ENCODE measurements at places on chromosomes 5 and 9.
A peak's percentile ranks its signal among the peaks of the same experiment; 100 is the strongest.

GRCh38 chr9:74804018-74804385, 83.7 kb downstream of the TRPM6 start:
- DNase-seq = no peak

- no peak for DNase-seq
Observed at GRCh38 chr5:74587300-74587699, 53.2 kb downstream of the ENC1 start.

GRCh38 chr5:157744051-157745011, 819 bp downstream of the LSM11 start:
- no peak for DNase-seq

DNA sequence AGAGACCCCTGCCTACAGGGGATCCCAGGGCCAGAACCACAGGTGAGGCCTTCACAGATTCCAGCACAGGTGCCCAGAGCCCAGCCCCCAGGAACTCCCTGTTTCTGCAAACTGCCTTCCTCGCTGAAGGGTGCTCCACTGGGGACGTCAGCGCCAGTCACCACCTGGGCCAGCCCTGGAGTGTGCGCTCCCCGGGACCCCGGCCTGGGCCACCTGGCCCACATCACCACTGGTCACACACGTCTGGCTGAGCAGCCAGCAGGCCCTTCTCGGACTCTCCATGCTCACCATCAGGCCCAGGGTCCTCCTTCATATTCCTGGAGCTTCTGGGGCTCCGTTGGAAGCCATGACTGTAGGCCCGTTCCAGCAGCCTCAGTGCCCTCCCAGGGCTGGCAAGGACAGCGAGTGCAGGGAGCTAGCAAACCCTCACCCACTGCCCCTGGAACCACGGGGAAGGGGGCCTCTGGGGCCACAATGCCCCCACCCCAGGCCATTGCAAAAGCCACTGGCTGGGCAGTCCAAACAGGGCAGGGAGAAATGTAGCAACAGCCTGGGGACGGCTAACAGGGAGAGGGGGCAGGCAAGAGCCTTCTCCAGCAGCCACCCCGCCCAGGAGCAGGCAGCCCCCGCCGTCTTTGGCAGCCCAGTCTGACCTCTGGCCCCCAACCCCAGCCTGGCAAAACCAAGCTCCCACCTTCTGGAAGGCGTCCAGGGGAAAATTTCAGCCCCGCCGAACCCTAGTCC, 1.3 kb downstream of the AGPAT2 start:
- no peak for DNase-seq

- DNase-seq = no peak
Observed at GRCh38 chr5:123949807-123950340, 437.9 kb downstream of the CSNK1G3 start.

GRCh38 chr5:142688281-142688989, 2.5 kb upstream of the FGF1 start:
- no peak for DNase-seq

DNA sequence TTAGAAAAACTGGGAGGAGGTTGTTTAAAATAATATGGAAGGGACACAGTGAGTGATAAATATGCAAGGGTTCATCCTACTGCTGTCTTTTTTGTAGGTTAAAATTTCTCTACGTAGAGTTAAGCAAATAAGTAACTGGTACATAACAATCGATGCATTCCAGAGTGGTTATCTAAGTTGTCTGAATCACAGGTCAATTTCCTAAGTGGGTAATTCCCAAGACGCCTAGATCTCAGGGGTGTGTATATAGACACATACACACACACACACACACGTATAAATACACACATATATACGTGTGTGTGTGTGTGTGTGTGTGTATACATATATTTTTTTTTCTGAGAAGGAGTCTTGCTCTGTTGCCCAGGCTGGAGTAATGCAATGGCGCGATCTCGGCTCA, 22.3 kb downstream of the CAAP1 start:
- DNase-seq = no peak

DNA sequence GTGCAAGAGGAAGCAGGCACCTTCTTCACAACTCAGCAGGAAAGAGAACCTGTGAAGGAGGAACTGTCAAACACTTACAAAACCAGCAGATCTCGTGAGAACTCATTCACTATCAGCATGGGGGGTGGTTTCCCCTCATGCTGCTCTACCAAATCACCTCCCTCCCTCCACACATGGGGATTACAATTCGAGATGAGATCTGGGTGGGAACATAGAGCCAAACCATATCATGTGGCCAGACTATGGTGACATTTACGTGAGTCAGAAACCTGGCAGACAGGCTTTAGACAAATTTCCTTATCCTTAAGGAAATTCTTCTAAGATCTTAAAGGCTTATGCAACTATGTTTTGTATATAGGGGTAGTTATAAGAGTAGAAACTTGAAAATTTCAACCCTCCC, 8.7 kb upstream of the AOPEP start:
- DNase-seq = no peak

- peak; percentile 14 for DNase-seq
Observed at GRCh38 chr5:72817076-72817481, 618 bp downstream of the TNPO1 start.

DNA sequence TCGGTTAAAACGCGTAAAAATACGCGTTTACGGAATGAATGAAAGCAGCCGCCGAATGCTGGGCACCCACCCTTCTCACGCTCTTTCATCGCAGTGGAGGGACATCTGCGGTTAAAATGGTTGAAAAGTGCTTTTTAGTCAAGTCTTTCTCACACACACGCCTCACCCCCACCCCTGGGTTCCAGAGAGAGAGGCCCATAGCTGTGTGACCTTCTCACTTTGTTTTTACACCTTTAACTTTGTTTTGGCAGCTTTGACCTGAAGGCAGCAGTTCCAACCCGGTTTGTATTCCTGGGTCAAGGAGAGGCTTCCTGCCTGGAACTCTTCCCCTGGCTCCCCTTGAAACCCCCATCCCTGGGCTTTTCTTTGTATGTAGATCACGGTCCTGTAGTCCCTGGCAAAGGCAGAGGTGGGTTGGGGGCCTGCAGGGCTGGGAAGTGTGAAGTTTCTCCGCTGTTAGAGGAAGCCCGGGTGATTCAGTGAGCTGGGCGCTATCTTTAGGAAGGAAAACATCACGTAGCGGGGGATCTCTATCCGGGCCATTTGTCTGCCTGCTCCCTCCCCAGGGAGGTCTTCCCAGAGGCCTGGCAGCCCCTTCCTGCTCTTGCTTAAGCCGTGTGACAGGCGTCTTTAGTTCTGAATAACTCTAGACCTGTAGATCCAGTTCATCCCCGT, 29.6 kb downstream of the SPRY4 start:
- DNase-seq = no peak

- no peak for DNase-seq
Observed at GRCh38 chr5:68172314-68172713, 43.2 kb upstream of the PIK3R1 start.

DNA sequence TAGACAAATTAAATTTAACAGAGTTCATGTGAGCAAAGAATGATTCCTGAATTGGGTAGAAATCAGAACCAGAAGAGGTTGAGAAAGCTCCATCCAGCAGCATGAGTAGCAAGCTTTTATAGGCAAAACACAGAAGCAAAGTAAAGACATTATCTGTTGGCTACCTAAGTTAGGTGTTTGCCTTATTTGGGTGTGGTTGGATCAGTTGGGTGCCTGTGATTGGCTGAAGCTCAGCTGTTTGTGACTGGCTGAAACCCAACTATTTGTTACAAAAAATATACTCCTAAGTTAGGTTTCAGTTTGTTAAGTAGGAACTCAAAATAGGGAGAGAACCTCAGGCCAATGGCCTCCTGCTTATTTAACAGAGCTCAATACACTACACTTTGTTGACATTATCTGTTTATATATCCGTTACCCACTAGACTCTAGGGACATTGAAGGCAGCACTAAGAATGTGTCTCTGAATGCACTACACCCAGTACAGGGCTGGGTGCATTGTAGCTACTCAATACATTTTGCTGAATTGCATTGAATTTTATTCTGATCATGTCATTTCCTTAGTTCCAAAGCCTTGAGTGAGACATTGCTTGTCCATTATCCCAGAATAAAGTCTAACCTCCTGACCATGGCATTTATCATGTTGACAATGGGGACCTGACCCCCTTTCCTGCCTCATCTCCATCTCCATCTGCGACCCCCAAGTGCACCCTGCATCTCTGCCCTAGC, 98.7 kb downstream of the CCDC192 start:
- DNase-seq = no peak

- DNase-seq = no peak
Observed at GRCh38 chr5:130529511-130530485, 625.5 kb downstream of the CHSY3 start.

- no peak for DNase-seq
Observed at GRCh38 chr5:98936948-98937715, 8.3 kb upstream of the CHD1 start.

DNA sequence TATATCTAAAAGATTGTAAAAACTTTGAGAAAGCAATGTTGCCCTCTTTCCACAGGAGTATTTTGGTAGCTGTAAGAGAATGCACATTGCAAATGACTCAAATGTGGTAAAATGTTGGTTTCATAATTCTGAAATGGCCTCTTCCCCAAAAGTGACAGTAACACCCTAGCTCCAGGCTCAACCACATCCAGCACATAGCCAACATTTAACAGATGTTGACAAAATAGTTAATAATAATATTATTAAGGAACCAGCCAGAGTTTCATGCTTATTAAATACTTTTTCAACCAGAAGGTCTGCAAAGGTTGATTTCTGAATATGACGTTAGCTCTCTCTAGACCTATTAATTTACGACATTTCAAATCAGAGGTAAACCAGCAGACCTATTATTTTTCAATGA, 1.3 kb downstream of the ANXA1 start:
- DNase-seq = no peak

GRCh38 chr5:56496581-56497063, 263.5 kb upstream of the ANKRD55 start:
- DNase-seq = no peak

DNA sequence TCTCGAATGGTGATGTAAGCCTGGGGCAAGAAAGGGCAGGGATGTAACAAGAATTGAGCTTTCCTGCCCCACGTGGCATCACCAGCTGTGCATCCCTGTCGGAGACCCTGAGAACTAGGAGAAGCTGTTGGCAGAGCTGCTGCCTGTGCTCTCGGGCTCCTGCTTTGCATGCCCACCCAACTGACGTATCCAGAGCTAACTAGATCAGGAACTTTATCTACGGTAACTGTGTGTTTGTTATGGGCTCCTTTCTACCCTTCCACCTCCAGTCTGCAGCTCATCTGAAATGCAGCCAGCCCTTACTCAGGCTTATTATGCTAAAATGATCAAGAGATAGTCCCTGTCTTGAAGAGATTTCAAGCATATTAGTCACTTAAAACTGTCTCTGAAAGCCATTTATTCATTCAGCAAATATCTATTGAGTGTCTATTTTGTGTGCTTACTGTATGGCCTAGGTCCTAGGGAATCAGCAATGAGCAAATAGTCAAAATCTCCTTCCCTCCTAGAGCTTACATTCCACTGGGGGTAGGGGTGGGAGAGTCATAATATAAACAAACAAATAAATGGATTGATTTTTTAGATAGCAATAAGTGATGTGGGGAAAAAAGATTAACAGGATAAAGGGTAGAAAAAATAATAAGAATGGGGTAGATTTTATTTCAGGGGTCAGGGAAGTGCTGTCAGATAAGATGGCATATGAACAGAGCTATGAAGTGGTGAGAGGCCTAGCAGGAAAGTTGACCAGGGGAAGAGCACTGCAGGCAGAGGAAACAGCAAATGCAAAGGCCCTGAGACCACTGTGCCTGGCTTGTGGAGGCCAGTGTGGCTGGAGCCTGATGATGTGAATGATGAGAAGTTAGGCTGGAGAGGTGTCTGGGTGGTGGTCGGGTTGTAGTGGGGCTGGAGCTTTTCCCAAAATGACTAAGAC, 118.2 kb downstream of the GALNT10 start:
- no peak for DNase-seq

DNA sequence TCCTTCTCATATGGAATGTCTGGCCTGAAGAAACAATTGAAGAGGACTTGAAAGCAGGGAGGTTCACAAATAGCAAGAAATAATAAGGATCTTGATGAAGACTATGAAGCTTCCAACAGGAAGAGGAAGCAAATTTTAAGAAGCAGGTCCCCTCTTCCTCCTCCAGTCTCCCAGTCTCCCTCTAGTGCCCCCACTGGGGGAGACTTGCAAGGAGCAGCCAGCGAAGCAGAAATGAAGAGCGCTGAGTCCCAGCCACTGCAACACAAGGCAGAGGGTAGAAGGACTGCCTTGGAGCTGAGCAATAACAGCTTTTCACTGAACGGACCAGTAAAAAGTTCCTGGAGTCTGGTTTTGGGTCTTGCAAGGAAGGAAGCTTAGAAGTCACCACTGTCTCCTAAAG, 32.6 kb upstream of the ACO1 start:
- DNase-seq = no peak

DNA sequence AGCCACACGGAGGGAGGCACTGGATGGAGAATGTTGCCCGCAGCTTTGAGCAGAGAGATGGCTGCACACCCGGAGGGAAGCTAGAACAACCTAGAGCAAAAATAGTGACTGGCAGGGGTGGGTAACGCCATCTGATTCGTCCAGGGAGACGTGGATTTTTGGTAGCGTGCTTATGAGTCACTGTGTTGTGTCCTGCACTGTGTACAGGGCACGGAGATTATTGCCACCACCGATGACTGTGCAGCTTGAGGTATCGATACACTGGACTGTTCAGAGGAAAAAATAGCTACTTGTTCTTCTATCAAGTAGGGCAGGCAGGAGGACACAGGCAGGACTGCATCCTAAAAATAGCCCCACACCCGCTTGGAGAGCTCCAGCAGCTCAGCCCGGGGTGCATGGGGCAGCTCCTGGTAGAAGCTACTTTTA, 6.0 kb downstream of the UBE2QL1 start:
- DNase-seq = no peak

GRCh38 chr5:29498860-29499259, 1694.6 kb upstream of the CDH6 start:
- DNase-seq = no peak

- DNase-seq = no peak
Observed at GRCh38 chr9:127422133-127422782, 1.9 kb upstream of the ZNF79 start.

DNA sequence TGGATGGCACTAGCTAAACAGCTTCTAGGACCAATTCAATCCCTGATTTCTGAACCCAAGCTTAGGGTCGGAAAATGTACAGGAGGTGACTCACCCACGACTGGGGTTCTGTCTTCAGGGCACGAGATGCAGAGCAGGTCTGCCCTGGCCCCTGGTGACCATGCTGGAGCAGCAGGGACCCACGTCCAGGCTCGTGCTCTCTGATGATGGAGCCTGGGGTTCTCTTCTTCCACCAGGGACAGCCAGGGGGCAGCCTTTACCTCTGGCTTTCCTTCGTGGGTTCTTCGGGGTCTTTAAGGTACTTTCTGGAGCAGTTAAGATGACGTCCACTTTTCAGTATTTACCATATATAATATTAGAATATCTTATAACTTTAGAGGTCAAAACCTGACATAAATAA, 2.1 kb downstream of the CFAP77 start:
- peak; percentile 5 for DNase-seq

DNA sequence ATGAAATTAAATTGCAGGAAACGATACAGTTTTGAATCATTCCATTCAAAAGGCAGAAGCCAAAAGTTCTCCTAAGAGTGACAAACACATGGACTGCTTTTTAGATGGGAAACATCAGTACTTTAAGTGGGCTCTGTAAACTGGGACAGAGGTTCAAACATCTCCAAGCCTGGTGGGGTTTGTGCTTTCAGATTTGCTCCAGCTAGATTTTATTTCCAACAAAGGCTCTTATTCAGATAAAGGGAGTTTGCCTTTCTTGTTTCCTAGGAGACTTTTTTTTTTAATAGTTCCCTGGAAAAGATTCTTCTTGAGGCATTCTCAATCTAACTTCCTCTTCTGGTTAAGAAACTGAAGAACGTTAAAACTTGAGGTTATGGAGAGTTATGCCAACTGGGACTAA, 277.6 kb downstream of the TMEM38B start:
- DNase-seq = no peak
